A549 treated with ZK216348 at 1 μM for 4 hours (cell line): ENCODE measurements at places on chromosomes 7 and 10. TPM values are rescaled to one million over a fixed set of nuclear protein-coding genes. Genes with fewer than 3 reads are reported as not detected.

Gene HOXA5
- 3.2 to 7.3 TPM (median 5.8 TPM) in 5 replicates for total RNA-seq

Gene NEURL1
- total RNA-seq, result 0.47 to 0.96 TPM (median 0.74 TPM) in 5 replicates

Gene TMEM72
- total RNA-seq, result not detected in 5 replicates

Gene SPACDR
- total RNA-seq, result 0.44 to 1.3 TPM (median 0.60 TPM) in 5 replicates

Gene OR6V1
- total RNA-seq, result not detected in 5 replicates

Gene CEP41
- total RNA-seq, result 12.3 to 15.3 TPM (median 13.6 TPM) in 5 replicates

Gene AS3MT
- total RNA-seq, result 2.6 to 5.0 TPM (median 4.7 TPM) in 5 replicates

Gene MBL2
- total RNA-seq, result not detected in 5 replicates

Gene RAB19
- not detected in 5 replicates for total RNA-seq

Gene SPDYE9
- total RNA-seq, result not detected in 5 replicates

Gene SFRP5
- total RNA-seq, result 1.5 to 2.4 TPM (median 1.9 TPM) in 5 replicates
